H9 (cell line): ENCODE measurements at places on chromosomes 1 and 21. TPM values are rescaled to one million over a fixed set of nuclear protein-coding genes. Genes with fewer than 3 reads are reported as not detected.
A peak's percentile ranks its signal among the peaks of the same experiment; 100 is the strongest.

DNA sequence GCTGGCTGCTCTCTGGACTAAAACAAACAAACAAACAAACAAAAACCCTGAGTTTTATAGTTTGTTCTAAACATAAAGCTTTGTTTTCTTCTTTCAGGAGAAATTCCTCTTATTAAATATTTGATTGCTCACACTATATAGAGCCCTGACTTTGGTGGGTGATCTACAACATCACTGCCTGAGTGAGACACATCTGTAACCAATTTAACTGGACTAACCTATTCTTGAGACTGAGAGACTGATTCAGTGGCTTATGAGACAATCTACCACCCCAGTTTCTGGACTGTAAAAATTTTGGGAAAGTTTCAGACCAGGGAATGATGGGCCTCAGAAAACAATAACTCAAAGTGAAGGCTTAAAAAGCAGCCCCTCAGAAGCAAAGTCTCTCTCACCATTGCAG lies 537.0 kb downstream of the NEGR1 start:
- no peaks in the 10 kb centered on the region for H3K27me3 ChIP-seq
- DNase-seq: no peak
- H3K36me3 ChIP-seq: peaks cover 2% of the 10 kb centered on the region
- no peak overlapping the region for H3K4me3 ChIP-seq

DNA sequence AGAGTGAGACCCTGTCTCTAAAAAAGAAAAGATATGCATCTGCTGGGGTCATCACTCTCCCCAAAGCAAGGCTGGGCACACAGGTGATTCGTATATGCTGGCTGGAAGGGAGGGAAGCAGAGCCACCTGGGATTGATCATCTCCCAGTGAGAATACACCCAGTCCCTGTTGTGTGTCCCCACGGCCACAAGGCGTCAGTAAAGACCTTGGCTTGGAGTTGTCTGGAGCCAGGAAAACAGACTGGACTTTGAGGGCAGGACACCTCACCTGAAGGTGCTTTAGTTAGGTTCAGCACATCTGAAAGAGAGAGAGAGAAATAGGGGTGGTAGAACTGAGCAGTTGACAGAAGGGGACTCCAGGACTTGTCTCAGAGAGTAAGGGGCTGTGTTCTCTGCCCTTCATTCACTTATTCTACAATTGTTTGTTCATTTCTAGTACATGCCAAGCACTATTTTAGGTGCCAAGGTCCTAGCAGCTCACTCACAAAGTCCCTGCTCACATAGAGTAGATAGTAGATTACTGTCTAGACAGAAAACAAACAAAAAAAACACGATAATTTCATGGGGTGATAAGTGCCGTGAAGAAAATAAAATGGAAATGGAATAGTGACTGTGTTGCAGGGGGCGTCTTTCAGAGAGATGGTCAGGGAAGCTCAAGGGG lies 13.5 kb downstream of the CITED4 start:
- no peaks in the 10 kb centered on the region for H3K27me3 ChIP-seq
- H3K4me1 ChIP-seq: no peaks in the 10 kb centered on the region
- peak; percentile 87 for DNase-seq
- H3K4me3 ChIP-seq: no peak overlapping the region
- H3K36me3 ChIP-seq: no peaks in the 10 kb centered on the region

- no peaks in the 10 kb centered on the region for H3K27me3 ChIP-seq
- no peak overlapping the region for H3K4me3 ChIP-seq
- H3K36me3 ChIP-seq: no peaks in the 10 kb centered on the region
- H3K27ac ChIP-seq: no peak overlapping the region
- H3K4me1 ChIP-seq: no peaks in the 10 kb centered on the region
These were observed 428.7 kb downstream of the PLA2G4A start for GRCh38 chr1:187257476-187257875.

- no peaks in the 10 kb centered on the region; the same call in 2 of the 3 replicates for H3K36me3 ChIP-seq
- no peak for DNase-seq
- H3K4me1 ChIP-seq: no peaks in the 10 kb centered on the region
- H3K27me3 ChIP-seq: no peaks in the 10 kb centered on the region
- no peak overlapping the region for H3K27ac ChIP-seq
These were observed 71.2 kb downstream of the DPYD start for GRCh38 chr1:97849345-97850340.

DNA sequence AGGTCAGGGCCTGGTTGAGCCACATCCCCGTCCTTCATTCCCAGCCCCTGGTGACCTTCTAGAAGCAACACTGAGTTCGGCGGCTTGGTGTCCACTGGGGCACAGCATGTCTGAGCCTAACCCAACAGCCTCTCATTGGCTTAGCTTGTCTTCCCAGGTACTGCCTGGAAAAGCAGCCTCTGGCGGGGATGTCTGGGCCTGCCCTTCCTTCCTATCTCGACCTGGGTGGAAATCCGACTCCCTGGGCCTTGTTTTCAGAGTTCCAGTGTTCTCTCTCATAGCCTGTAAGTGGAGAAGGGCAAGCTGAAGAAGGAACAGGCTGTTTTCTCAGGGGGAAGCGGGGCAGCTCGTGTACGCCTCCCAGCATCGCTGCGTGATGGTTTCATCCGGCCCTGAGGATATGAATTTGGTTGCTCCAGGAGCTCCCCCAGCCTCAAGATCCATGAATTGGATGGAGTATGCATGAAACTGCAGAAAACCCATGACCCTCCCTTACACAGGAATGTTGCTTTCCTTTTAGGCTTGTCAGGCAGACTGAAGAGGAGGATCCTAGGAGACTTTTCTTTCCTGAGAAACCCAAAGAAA lies 116.5 kb upstream of the IRF2BP2 start:
- H3K4me3 ChIP-seq: no peak overlapping the region
- H3K27ac ChIP-seq: no peak overlapping the region
- DNase-seq: peak; percentile 45
- no peaks in the 10 kb centered on the region; the same call in 1 of the 2 replicates for H3K36me3 ChIP-seq

- no peaks in the 10 kb centered on the region for H3K36me3 ChIP-seq
- no peak overlapping the region for H3K4me3 ChIP-seq
- H3K27me3 ChIP-seq: no peaks in the 10 kb centered on the region
- DNase-seq: no peak
These were observed 875.5 kb upstream of the ADGRL2 start for GRCh38 chr1:80925130-80925805.

GRCh38 chr1:220990427-220991339 lies 111.4 kb downstream of the HLX start:
- no peaks in the 10 kb centered on the region for H3K27me3 ChIP-seq
- H3K4me3 ChIP-seq: no peak overlapping the region
- H3K27ac ChIP-seq: no peak overlapping the region
- no peaks in the 10 kb centered on the region for H3K36me3 ChIP-seq
- 0 out of 2 replicates have a peak, but pooled peaks cover 2% of the 10 kb centered on the region for H3K4me1 ChIP-seq

DNA sequence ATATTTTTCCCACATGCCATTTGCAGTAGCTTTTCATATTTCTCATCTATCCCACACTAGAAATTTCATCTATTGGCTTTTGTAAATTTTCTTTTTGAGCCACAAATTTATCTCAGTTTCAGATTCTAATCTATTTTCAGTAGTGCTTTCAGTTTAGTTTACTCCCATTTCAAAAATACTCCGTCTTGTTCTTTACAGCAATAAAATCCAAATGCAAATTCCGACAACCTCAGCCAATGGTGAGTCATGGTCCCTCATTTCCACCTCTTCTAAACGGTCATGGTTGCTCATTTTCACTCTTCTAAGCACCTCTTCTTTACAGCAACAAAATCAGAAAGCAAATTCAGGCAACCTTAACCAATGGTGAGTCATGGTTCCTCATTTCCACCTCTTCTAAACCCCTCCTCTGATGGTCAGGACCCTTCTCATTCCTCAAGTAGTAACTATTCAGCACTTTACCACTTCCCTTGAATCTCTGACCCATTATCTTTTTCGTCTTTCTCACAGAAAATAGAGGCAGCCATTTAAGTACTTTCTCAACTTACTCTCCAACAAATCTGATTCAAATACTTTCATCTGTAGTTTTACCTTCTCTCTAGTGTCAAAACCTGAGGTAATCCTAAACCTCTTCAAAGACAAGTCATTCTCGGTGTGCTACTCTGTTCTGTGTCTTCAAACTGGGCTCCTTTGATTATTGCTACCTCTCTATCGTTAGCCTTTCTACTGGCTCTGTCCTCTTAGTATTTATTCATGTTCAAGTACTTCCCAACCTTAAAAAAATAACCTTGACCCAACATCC lies 34.4 kb downstream of the C21orf91 start:
- peaks cover 35% of the 10 kb centered on the region for H3K36me3 ChIP-seq
- H3K27ac ChIP-seq: no peak overlapping the region
- no peak for DNase-seq
- no peak overlapping the region for H3K4me3 ChIP-seq

DNA sequence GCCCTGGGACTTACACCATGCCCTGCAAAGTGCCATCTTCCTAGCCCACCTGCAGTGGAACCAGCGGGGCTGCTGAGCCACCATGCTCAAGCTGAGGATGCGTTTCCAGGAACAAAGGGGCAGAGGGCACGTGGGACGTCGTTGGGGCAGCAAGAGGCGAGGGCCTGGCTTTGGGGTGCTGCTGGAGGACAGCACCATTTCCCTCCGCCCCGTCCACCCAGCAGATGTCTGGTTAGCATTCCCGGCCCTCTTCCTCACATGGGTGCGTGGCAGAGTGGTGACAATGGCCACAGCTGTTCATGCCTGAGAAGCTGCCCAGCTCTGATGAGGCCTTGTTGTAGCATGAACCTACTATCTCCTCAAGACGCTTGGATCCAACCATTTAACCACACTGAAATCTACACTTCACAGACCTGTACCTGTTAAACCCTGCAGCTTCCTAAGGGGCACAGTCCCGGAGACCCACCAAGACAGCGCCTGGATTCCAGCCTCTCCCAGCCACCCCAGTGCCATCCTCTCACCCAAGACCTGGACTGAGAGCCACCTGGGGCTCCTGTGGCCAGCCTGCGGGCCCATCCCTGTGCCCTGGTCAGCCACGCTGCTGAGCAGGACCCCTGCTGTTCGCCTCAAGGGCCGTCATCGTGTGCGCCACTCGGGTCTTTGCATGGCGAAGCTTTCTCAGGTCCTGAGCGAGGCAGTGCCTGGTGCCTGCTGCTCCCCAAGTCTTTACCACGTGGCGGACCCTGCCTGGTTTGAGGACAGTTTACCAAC lies 33.2 kb downstream of the SLC45A1 start:
- no peaks in the 10 kb centered on the region for H3K27me3 ChIP-seq
- H3K4me3 ChIP-seq: no peak overlapping the region
- no peak overlapping the region for H3K27ac ChIP-seq
- no peak for DNase-seq

DNA sequence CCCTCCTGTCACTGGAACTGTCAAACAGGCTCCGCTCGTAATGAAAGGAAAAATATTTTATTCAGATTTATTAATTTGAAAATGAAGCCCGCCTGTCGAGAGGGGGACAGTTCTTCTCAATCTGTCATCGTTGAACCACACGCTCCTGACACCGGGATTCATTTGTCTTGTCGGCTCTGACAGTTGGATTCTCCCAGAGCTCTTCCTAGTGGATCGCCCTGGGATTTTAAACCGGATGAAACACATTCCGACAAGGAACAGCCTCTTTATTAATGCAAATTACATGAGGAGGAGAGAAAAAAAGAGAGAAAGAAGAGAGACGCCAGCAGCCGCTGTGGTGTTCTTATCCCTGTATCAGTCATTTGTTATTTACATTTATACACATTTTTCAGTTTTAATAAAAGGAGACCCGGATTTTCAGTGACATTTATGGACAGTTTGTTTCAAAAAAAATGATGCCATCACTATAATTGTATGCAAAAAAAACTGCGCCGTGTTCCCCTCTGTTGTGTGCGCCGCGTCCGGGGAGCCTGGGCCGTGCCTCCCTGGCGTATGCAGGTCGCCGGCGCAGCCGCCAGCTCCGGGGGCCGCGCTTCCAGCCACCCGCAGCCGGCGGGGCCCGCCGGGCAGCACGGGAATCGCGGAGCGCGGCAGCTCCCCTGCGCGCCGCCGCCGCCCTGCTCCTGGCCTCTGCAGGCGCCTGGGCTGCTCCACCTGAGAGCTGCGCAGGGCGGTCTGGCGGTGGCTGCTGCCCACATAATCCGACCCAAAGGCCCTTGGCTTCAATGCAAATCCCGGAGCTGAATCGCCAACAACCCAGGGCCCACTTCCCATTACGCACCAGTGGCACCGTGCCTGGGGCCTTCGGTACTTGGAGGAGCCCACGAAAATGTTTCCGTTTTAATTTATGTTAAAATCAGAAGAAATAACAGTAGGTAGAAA lies 237.9 kb upstream of the PBX1 start:
- H3K27ac ChIP-seq: no peak overlapping the region
- H3K4me1 ChIP-seq: no peaks in the 10 kb centered on the region
- H3K27me3 ChIP-seq: no peaks in the 10 kb centered on the region

GRCh38 chr1:49183489-49183888 lies 406.8 kb upstream of the BEND5 start:
- H3K27ac ChIP-seq: no peak overlapping the region
- no peaks in the 10 kb centered on the region for H3K4me1 ChIP-seq
- DNase-seq: no peak
- H3K36me3 ChIP-seq: peaks cover 23% of the 10 kb centered on the region

- H3K4me1 ChIP-seq: no peaks in the 10 kb centered on the region
- H3K4me3 ChIP-seq: no peak overlapping the region
- no peaks in the 10 kb centered on the region for H3K36me3 ChIP-seq
- no peaks in the 10 kb centered on the region for H3K27me3 ChIP-seq
- no peak for DNase-seq
- H3K27ac ChIP-seq: no peak overlapping the region
These were observed 302.7 kb downstream of the GRIK1 start for GRCh38 chr21:29637134-29637533.

- H3K27me3 ChIP-seq: no peaks in the 10 kb centered on the region
- H3K27ac ChIP-seq: no peak overlapping the region
- H3K36me3 ChIP-seq: peaks cover 19% of the 10 kb centered on the region; the same call in 2 of the 3 replicates
- peaks cover 11% of the 10 kb centered on the region for H3K4me1 ChIP-seq
These were observed 10.2 kb downstream of the SESN2 start for GRCh38 chr1:28269529-28269928.

GRCh38 chr1:183444243-183444642 lies 26.1 kb upstream of the NMNAT2 start:
- H3K27me3 ChIP-seq: no peaks in the 10 kb centered on the region
- no peak overlapping the region for H3K4me3 ChIP-seq
- no peak overlapping the region for H3K27ac ChIP-seq

DNA sequence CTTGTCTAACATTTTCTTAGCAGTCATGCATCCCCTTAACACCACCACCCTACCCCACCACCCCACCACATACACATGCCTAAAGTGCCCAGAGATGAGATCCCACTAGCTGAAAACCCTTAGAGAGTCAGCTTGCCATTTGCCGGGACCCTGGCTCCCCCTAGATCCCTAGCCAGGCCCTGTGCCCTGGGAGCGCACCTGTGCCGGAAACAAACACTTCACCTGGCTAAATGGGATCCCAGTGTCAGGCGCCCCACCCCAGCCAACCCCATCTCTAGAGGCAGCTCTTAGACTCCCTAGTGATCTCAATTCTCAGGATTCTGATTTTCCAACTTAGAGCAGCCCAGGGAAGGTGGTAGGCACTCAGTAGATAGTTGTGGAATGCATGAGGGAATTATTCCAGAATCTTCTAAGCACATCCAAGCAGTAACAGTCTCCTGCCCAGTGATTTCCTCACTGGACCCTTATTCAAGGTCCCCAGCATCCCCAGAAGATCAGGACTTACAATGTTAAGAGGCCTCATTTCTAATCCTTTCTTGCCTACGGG lies 105.2 kb downstream of the LAMC2 start:
- H3K4me1 ChIP-seq: peaks cover 10% of the 10 kb centered on the region; the same call in 1 of the 2 replicates
- DNase-seq: no peak
- peaks cover 4% of the 10 kb centered on the region for H3K36me3 ChIP-seq
- H3K27ac ChIP-seq: no peak overlapping the region

The TMPRSS3 gene
- 0.31 and 0.44 TPM in 2 replicates for total RNA-seq

The NOTCH2 gene
- 50.1 and 53.7 TPM in 2 replicates for total RNA-seq

The CSF3R gene
- not detected in 2 replicates for total RNA-seq

The ERVH48-1 gene
- total RNA-seq: 234 and 238 TPM in 2 replicates

The OR2T12 gene
- not detected in 2 replicates for total RNA-seq

The ACP6 gene
- 15.3 and 17.1 TPM in 2 replicates for total RNA-seq

The BTBD8 gene
- total RNA-seq: 1.4 and 1.7 TPM in 2 replicates

The MEAF6 gene
- 48.8 and 51.6 TPM in 2 replicates for total RNA-seq

The C4BPB gene
- total RNA-seq: not detected in 2 replicates

The LDLRAD1 gene
- not detected in 2 replicates for total RNA-seq

The LAPTM5 gene
- total RNA-seq: 0.15 and 0.20 TPM in 2 replicates

The KIF26B gene
- 0.13 and 0.20 TPM in 2 replicates for total RNA-seq

The S100A16 gene
- total RNA-seq: 8.0 and 8.2 TPM in 2 replicates

The EFCAB14 gene
- total RNA-seq: 41.6 and 42.2 TPM in 2 replicates

The THEMIS2 gene
- total RNA-seq: 17.2 and 18.7 TPM in 2 replicates
